CD4-positive, alpha-beta T cell treated with Interleukin-15 for 1 hour (primary cell): ENCODE measurements at places on chromosomes 4 and X.

DNA sequence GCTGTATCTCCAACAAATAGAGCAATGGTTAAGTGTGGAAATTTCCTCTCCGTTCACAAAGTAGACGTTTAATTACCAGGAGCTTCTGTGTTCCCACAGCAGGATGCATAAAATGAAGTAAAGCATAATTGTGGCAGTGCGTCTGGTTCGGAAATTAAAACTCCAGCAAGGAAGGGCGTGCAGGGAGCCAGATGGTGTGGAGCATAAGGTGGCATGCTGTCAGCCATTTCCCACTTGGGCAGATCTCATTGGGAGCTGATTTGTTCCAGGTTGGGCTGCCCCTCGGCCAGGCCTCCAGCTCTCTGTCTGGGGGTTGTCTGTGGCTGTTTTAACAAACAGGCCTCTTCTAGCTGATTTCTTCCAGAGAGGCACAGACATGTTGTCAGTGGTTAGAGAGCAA, 182.1 kb upstream of the CLNK start:
- no peak for DNase-seq

DNA sequence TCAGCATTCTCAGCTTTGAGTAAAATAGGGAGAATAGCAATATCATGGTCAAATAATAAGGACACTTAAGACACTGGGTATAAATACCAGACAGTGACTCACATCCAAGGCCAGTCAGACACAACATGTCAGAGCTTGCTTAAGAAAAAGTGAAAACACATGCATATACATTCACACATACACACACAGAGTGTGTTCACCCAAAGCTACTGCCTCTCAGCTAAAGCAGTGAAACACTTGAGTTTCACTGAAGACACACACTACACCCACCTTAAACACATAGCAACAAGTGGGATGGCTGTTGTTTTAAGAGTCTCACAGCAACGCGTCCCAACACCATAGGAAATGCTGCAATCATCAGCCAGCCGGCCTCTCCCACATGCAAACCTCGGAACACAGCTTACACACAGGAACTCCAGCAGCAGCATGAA, 14.4 kb downstream of the SHROOM4 start:
- DNase-seq = no peak

DNA sequence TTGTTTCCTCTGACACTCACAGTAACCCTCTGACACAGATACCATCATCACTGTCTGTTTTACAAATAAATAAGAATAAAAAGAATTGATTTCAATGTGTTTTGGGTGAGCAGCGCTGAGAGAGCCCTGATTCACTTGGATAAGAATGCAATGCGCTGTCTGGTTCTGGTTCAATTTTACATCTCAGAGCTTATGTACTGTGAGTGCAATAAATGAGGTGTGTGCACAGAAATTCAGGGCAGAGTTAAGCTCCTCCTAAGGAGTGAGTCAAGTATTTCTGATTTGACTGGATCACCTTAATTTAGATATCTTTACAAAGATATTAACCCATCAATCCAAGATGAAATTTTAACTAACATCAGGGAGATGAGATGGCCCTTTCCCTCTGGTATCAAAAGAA, 11.2 kb downstream of the FAM9C start:
- no peak for DNase-seq

GRCh38 chr4:68283095-68283494, 37.6 kb upstream of the TMPRSS11B start:
- DNase-seq = no peak

GRCh38 chr4:24144381-24144780, 254.5 kb upstream of the PPARGC1A start:
- no peak for DNase-seq

DNA sequence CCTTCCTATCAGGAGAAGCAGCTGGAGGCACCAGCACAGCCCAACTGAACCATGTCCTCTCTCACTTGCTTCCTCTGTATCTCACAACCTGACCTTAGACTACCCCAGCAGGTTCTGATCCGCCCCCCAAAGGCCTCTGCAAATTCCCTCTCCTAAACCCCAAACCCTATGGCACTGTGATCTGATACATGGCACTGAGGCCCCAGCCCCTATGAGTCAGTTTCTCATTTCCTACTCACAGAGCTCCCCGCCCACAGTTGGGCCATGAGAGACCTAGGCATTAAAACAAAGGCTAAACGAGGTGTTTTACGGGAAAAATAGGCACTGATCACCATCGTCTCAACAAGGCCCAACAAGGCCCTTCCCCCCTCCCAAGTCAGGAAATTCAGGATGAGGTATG, 19.1 kb downstream of the SASH3 start:
- no peak for DNase-seq

DNA sequence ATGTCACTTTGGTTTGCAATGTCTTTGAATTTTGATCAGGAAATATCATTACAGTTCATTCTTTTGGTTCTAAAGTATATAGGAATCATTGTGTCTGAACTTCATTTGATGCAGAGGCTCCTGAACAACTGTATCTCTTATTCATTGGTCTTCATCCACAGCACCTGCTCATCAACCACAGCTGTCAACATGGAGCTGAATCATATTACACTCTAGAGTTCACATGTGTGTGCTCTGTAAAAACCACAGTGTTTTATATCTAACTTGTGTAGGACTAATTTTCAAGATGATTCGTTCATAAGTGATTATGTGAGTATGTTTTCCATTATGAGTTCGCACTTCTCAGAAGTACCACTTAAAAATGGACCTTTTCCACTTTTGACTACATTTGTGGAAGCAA, 643.3 kb upstream of the FAM241A start:
- no peak for DNase-seq

DNA sequence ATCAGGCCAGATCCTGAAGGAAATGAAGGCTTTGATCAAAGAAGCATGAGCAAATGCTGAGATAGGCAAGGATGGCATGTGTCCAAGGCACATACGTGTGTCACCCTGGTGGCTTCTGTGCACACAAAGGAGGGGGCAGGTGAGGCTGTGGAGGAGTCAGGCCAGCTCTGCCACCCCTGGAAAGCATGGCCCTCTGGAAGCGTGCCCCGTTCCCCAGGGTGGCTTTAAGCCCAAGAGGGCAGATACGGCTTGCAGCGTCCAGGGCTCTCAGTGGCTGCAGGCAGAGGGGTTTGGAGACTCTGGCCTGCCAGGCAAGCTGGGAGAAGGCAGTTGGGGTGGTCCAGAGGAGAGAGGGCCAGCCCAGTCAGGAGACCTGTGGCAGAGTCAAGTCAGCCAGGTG, 25.6 kb downstream of the PNMA6E start:
- DNase-seq = no peak

GRCh38 chr4:3203971-3204431, 45.0 kb upstream of the MSANTD1 start:
- no peak for DNase-seq

- no peak for DNase-seq
Measured at GRCh38 chr4:189232274-189232673, 708.4 kb upstream of the FRG1 start.

DNA sequence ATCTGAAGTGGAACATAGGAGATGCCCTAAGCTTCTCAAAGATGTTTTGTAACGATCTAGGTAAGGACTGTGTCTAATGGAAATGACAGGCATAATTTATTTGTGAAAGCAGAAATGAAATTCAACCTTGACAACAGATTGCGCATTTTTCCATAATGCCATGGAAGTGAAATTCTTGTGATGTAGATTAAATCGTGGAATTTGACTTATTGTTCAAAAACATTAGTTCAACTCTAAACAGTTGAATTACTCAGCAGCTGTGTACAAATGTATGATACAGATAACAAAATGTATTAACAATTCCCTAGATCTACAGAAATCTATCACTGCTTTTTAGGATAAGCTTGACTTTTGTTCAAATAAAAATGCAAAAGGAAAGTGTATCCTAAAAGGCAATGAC, 44.4 kb downstream of the VCX2 start:
- no peak for DNase-seq

DNA sequence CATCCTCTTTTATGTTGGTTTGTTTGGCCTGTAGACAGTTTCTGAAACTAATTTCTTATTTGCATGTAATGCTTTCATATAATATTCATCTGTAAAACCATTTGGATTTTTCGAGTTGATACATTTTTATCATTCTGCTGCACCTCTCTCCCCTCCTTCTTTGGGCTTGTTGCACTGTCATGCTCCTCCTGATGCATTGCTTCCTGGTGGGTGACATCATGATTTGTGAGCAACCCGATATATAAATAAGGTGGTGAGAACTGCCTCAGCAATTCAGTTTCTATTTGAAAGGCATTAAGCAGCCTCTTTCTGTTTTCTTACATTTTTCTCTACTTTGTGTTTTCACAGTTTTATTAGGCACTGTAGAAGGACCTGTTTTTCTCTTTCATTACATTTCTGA, 515.7 kb downstream of the RPA4 start:
- DNase-seq = no peak

GRCh38 chrX:133475521-133475920, 60.2 kb upstream of the GPC4 start:
- DNase-seq = no peak

- DNase-seq = no peak
Measured at GRCh38 chrX:11611965-11612364, 53.8 kb downstream of the ARHGAP6 start.

DNA sequence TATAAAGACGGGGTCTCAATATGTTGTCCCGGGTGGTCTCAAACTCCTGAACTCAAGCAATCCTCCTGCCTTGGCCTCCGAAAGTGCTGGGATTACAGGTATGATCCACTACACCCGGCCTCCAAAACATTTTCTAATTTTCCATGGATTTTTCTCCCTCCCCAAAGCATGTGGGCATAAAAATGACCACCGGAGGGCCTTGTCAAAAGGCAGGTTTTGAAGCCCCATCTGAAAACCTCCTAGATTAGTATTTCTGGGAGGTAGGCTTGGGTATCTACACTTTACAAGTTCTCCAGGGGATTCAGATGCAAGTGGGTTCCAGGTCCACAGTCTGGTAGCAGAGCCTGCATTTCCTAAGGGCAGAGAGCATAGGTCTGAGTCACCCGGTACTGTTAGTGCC, 1.4 kb upstream of the GPR173 start:
- no peak for DNase-seq

- DNase-seq = no peak
Measured at GRCh38 chrX:12548746-12549145, 242.5 kb upstream of the PRPS2 start.

DNA sequence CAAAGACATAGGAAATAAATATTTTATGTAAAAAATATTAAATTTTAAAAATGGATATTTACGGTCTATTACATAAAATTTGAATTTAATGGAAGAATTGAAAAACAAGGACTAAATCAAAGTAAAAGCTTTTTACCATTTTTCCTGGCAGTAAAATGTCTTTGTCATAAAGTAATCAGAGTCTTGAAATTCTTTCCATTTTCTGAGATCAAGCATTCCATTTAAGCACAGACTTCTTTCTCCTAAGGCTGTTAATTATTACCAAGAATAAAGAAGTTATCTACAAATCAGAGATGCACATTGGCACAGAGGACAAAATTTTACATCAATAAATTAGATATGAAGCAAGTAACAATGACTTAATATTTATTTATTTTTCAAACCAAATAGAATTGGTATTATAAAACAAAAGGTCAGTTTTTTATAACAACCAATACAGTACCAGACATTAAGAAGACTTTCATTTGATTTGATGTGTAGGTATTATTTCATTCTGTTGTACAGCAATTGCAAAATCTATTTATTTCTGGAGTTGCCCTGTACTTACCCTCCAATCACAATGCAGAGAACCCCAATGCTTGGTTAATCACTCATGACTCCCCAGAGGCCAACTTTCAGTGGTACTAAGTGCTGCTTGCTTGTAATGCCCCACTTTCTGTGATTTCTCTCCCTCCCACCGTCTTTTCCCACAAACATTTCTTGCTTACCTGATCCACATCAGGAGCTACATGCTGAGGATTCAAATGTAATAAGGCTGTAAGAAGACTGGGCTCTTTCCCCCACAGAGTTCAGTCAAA, 254.6 kb downstream of the GASK1B start:
- no peak for DNase-seq

- no peak for DNase-seq
Measured at GRCh38 chrX:15299941-15300851, 15.2 kb downstream of the ASB11 start.

- no peak for DNase-seq
Measured at GRCh38 chr4:38939165-38939564, 71.6 kb downstream of the FAM114A1 start.

- no peak for DNase-seq
Measured at GRCh38 chrX:34130501-34130900, 1.6 kb downstream of the FAM47A start.

GRCh38 chr4:14294611-14295010, 667.1 kb upstream of the BOD1L1 start:
- DNase-seq = no peak

GRCh38 chr4:81617545-81617944, 145.8 kb upstream of the RASGEF1B start:
- DNase-seq = no peak

DNA sequence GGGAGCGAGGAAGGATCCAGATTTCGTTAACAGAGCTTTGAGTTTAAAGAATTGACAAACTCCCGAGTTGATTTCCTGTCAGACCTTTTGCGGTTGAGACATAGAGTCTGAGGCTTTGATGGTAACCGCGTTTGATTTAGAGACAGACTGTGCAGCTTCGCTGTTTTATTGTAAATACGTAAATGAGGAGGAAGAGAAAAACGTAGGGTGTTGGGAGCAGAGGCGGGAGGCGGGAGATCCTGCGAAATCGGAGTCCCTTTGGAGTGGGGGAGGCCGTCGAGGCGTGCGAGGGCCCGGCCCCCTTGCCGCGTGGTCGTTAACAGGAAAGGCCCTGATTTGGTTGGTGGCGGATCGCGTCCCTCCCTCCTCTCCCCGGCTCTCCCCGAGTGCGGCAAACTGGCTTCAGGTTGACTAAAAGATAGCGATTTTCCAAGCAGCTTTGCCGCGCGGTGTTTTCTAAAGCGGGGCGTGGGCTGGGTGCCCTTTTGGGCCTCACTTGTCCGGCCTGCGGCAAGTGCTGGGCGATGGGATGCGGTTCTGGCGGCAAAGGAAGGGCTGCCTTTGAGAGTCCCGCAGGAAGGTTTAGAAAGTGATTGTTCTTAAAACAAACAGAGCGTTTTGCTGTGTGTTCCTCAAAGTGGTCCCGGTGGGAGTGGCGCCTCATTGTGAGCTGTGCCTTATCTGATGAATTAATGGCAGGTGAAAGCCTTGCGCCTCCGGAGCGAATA, 857 bp downstream of the SCML1 start:
- peak; percentile 51 for DNase-seq

GRCh38 chr4:66252291-66252690, 582.0 kb upstream of the EPHA5 start:
- no peak for DNase-seq

GRCh38 chrX:106300239-106300638, 132.1 kb downstream of the PWWP3B start:
- DNase-seq = no peak

GRCh38 chr4:80185787-80186548, 11.3 kb upstream of the PRDM8 start:
- no peak for DNase-seq

GRCh38 chrX:10518073-10518472, 102.3 kb downstream of the MID1 start:
- no peak for DNase-seq
